CD4-positive, alpha-beta T cell (primary cell): ENCODE measurements at places on chromosomes 5 and 9. TPM values are rescaled to one million over a fixed set of nuclear protein-coding genes. Genes with fewer than 3 reads are reported as not detected.

DNA sequence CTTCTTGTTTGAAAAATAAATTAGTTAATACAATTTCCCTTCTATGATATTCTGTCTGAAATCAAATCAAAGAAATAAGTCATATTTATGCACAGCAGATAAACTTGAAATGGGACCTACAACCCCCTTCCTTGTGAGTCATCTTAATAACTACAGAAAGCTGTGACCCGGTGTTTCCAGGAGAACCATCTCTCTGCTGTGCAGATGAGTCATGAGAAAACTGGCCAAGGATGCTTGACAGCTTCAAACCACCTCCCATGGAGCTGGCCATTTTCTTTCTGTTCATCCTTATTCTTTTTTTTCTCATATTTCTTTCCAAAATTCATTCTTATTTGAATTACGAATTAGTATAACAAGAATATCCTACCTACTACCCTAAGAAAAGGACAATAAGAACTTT lies 43.4 kb upstream of the NR4A3 start:
- DNase-seq, result no peak

DNA sequence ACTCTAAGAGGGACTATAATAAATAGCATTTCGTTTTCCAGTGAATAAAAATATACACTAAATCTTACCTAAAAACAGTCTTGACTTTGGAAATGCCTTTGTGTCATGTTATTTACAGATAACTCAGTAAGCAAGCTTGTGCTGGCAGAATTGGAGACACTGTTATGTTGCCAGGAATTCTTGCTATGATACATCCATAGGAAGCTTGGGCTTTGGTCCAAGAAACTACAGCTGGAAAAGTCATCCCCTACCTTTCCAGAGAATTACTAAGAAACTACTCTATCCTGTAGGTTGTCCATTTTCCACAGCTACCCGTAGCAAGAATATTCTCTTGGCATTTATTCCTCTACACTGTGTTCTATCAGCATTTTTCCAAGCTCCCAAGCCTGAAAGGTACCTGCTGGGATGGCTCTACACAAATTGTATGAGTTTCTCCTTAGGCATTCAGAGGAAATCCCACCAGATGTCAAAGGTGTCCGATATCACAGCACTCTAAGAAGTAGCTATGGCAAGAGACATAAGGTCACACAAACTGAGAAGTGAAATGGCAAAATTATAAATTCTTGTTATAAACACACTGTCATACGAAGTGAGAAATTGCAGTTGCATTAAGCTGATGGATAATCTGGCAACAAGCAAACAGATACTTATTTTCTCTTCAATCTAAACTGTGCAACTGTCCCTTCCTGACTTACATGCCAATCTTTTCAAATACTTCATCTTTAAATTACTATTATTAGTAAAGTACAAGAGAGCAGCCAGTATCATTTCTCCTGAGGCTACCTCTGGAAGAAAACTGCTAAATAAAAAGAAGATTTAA lies 68.5 kb downstream of the MCTP1 start:
- no peak for DNase-seq

- DNase-seq, result no peak
Observed at GRCh38 chr5:191036-191948, at the start of gene LRRC14B. Gene LRRC14B, plus strand, starts transcription at chr5:191495. Its CDS starts 44 bp downstream, at chr5:191539.

- DNase-seq, result no peak
Observed at GRCh38 chr5:179138568-179138925, 78.4 kb downstream of the ZNF354C start.

DNA sequence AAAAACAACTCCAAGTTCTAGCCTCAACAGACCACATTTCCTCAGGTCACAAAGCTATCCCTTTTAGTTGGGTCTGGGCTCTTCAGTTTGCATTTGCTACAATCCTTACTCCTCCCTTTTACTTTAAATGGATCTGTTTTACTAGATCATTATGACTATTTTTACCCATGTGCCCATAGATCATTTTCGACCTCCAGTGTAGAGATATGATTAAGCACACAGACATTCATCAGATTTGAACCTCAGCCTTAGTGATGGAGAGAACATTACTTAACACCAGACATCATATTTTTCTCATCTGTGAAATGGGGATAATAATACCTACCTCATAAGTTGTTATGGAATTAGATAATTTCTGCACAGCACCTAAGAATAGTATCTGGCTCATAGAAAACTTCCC lies 141.9 kb downstream of the NPR3 start:
- no peak for DNase-seq

DNA sequence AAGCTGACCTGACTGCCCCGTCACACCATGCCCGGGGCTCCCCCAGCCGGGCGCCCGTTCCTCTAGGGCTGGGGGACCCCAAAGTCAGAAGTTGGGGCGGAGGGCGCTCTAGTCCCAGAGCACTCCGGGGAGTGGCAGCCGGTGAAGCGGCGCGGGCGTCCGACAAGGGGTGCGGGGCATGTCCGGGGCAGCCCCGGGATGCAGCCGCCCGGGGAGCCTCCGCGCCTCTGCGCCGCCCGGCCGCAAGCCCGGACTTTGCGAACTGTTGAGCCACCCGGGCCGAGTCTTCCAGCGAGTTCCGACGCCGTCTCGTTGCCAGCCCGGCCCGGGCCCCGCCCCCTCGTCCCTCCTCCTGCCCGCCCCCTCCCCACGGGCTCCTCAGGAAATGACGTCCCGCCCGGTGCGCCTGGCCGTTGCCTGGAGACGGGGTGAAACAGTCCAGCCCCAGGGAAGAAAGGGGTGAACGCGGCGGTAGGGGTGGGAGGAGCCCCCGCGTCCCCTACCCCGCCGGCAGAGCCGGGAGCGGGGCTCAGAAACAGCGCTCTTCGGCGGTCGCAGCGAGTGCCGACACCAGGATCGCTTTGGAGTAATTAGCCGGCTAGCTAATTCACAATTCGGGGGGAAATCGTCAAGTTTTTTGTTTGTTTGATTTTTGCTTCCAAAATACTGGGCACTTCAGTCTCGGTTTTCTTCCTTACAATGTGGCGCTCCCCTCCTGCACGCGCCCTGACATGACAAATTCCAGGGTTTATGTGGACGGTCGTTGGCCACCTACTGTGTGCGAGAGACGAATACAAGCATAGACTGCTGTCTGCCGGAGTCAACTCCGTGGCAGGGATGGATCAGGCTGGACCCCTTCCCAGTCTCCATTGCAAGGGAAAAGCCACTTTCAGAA lies at the start of gene WHRN:
WHRN (minus strand) TSS at position 287 of the 895 bp plus-strand sequence. CDS start 672 bp downstream, outside the sequence.
- peak; percentile 84 for DNase-seq

GRCh38 chr5:135604056-135604455 lies 25.3 kb upstream of the CXCL14 start:
- no peak for DNase-seq

GRCh38 chr5:75016896-75017295 lies 35.5 kb downstream of the GCNT4 start:
- DNase-seq, result no peak

DNA sequence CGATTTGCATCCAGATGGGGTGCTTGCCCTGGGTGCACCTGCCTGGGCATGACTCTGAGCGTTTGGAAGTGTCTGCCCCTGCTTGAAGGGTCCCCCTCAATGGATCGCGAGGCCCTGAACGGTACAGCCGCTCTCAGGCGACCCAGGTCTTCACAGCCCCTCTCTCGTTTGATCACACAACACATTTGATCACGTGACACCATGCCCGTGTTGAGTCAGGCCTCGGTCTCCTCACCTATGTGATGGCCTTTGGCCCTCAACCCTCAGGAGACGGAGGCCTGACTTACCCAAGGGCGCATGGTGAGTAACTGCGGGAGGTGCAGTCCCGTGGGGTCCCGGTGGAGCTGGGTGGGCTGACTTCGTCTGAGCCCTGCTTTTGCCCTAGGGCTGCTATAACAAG lies 3.0 kb upstream of the ASB6 start:
- DNase-seq, result no peak

- no peak for DNase-seq
Observed at GRCh38 chr9:95193480-95193879, 124.0 kb downstream of the FANCC start.

- no peak for DNase-seq
Observed at GRCh38 chr9:78756813-78757510, 460.0 kb downstream of the PSAT1 start.

DNA sequence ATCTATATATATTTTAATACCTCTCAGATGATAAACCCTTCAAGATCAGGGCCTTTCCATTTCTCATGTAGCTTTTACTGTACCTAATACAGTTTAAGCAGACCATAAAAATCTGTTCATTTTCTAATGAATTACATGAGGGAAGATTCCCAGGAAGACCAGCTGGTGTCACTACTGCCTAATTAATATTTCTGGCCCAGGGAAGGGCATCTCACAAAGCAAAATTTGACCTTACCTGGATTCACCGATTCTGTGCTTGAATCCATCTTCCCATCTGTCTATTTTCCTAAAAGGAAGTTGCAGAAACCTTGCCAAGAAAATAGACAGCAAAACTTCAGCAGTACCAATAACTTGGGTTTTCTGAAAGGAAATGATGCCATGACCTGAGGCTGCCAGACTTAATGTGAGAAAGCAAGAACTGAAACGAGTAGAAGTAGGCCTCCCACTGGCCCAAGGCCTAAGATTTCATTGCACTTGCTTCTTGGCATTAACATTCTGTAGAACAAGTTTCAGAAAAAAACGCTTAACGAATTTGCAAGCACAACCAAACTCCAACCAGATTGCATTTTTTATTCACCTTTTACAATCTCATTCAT lies 83.0 kb upstream of the GLIS3 start:
- no peak for DNase-seq

PCDHGC4 gene
- total RNA-seq, result not detected

TEK gene
- total RNA-seq, result not detected

ZDHHC11B gene
- total RNA-seq, result 14.8 TPM

IFNA2 gene
- total RNA-seq, result not detected

RFESD gene
- 1.3 TPM for total RNA-seq
